ENCODE measurements at places on chromosomes 3 and 15.
A peak's percentile ranks its signal among the peaks of the same experiment; 100 is the strongest.

- DNase-seq: no peak
Measured at GRCh38 chr3:140822401-140823047, 119.1 kb upstream of the SLC25A36 start.

DNA sequence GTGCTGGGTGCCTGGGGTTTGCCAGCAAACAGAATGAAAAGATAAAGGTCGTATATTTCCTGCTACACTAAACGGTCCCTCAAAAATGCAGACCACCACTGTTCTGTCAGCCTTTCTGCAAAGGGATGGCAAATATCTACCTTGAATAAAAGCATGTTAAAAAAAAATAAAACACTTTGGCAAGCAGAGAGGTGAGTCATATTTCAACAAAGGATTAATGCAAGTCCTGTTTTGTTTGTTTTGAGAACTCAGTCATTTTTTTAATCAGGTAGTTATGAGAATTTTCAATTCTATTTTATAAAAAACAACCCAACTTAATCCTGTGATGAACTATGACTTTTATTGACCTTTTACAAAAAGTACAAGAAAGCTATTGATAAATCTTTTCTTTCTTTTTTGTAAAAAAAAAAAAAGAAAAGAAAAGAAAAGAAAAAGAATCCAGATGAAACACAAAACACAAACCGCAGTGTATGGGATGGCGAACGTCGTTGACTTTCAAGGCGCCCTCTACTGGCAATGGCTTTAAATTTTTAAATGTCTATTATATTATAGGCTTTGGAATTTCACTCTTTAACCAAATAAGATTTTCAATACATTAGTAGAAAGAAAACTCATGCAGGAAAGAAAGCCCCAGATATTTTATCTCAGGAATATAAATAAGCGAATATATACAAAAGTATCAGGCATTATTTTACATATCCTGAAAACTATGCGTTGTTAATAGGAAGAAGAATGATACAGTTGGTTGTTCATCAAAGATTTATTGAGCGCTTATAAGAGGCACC lies 87.8 kb downstream of the NCEH1 start:
- DNase-seq: peak; percentile 30

DNA sequence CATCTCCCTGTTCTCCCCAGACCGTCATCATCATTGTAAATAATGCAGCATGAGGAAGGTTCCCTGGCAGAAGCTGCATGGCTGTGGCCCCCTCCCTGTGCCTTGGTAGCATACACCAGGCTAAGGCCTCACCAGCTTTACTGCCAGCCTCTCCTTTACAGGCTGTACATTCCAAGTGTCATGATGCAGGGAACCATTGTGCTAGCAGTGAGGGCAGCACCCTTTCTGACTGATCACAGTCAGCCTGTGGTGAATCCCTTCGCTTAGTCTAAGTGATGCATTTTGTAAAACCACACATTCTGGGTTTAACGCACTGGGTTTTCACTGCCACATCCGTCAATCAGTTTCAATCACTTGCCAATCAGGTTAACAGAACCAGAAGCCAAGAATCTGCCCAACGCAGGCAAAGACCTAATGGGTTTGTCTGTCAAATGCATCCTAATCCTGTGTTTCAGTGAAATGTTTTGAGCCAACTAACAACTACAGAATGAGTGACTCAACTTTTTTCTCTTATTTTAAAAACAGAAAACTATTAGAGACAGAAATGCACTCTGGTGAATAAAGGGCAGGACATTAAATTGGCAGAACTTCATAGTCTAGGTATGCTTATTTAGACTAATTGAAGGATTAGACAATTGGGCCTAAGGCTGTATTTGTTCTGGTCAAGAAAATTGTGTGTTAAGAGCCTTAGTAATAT lies 225.9 kb upstream of the DPH6 start:
- no peak for DNase-seq

DNA sequence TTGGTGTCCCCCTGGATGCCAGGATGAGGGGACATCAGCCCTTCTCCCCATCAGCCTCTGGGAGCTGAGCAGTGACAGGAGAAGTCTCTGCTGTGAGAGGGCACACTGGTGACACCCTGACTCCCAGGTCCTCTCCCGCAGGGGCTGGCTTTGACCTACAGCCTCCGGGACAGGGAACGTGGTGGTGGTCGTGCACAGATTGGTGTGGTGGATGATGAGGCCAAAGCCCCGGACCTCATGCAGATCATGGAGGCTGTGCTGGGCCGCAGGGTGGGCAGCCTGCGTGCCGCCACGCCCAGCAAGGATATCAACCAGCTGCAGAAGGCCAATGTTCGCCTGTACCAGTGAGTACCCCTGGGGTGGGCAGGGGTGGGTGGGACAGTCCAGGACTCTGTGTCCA lies 6.8 kb downstream of the VILL start:
- DNase-seq: no peak

DNA sequence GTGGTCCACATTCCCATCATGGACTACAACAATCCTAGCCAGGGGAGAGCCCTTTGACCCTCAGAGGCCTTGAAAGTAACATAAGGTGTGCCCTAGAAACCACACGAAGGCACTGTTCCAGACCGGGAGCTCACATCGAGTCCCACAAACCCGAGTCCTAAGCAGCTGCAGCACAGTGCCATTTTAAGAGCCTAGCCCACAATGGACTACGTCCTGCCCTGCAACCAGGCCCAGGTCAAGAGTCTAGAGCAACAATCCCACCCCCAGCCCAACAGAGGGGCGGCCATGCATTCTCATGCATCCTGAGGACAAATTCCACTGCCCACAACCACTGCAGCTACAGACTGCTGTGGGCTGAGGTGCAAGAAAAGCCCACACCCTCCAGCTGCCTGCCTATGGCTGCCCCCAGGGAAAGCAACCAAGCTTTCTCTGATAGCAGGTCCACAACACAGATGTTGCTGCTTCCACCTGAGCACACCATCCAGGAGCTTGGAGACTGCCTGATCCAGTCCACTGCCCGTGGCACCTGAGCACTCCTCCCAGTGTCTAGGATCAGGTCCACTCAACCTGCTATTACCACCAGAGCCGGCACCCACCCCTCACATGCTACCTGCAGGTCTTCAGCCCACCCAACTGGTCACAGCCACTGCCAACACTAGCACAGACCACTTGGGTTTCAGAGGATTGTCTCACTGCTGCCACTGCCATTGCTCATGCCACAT lies 56.8 kb downstream of the IGSF11 start:
- DNase-seq: no peak

DNA sequence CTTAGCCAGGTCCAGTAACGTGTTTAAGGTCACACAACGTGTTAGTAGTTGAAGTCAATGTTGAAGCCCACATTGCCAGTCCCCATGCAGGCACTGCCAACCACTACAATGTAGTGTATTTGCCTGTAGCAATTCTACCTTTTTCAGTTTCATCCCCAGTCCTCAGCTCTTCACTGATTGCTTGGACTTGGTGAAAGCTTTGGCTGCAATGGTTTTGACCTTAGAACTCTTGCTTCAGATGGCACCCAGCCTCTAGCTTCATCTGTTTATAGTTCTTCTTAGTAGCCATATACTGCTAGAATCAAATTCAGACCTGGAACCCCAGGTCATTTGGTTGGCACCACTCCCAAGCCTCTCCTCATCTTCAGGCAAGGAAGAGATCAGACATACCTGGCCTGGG lies 345.4 kb upstream of the SEMA6D start:
- no peak for DNase-seq

DNA sequence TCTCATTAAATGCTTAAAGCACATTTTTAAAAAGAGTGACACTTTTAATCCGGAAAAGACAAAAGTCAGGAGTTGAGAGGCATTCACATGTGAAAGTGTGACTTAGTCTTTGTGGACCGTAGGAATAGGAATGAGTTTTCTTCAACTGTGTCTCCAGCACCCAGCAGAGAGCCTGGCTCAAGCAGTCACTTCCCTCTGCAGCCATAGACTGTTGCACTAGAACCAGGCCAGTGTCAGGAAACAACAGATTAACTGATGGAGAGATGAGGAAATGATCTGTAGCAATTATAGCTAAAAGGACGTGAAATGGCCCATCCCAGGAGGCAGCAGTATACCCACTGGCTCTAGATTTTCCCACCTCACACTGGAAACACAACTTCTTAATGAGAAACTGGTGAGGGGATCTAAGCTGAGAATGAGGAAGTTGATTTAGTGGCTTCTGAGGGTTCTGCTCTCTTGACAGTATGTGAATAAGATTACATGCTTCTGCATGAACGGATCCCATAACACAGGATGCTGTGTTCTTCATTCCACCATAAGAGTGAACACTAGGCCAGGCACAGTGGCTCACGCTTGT lies 19.8 kb downstream of the CFAP92 start:
- no peak for DNase-seq

DNA sequence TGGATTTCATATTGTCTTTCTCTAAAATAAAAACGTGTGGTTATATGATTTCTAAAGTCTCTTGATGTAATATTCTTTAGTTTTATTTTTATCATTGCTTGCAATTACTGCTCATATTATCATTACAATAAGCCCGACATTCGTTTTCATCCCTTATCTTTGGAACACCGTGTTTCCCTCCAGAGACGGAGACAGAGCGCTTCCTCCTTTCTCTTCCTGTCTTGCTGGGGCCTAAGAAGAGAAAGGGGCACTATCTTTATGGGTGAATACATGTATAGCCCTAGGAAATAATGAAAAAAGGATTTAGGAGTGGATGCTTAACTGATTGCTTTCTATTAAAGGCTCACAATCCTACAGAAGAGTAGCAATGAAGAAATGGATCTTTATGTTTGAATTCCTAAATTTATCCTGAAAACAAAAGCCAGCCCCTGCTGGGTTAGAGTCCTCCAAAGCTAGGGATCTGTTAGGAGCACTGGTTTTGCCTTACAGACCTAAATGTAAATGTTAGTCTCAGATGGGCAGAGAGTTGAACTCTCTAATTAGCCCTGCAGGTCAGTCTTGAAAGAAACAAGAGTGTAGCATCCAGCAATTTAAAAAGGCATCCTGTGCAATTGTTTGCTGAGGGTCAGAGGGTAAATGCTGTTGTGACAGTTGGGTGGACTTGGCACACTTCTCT lies 145.1 kb downstream of the TP63 start:
- DNase-seq: no peak

- DNase-seq: no peak
Measured at GRCh38 chr15:73748730-73749129, 4.4 kb downstream of the INSYN1 start.

- DNase-seq: no peak
Measured at GRCh38 chr3:18946524-18946923, 201.8 kb upstream of the KCNH8 start.

- DNase-seq: no peak
Measured at GRCh38 chr3:134794323-134794722, 737 bp upstream of the EPHB1 start.

DNA sequence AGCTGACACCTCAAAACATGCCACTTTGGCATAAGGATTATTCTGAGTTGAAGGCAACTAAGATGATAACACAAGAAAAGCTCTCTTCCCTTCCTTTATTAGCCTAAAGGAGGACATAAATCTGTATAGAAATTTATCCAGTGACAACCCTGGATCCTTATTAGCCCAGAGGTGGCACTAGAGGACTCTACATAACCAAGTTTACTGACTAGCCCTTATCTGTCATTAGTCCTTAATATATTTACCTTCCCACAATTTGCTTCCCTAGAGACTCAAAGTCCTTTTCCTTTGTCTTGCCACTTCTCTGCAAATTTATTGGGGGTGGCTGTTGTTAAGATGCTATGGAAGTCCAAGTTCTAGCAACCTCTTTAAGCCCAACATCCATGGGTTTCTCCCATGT lies 26.7 kb downstream of the CEP70 start:
- no peak for DNase-seq

- DNase-seq: no peak
Measured at GRCh38 chr3:149497966-149498670, 23.6 kb downstream of the TM4SF4 start.

DNA sequence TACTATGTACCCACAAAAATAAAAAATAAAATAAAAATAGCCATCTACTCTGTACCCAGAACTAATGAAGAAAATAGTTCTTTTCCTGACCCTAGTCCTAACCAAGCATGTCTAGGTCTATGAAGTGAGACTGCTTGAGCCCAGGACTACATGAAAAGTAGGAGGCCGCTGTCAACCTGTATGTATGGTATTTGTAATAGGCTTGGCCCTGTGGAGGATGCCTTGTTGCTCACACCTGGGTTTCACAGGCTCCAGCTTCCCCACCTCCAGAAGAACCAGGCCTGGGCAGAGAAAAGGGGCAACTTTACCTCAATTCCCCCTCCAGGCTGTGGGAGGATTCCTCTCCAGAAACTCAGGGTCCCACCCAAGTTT lies 6.8 kb upstream of the PKM start:
- no peak for DNase-seq

DNA sequence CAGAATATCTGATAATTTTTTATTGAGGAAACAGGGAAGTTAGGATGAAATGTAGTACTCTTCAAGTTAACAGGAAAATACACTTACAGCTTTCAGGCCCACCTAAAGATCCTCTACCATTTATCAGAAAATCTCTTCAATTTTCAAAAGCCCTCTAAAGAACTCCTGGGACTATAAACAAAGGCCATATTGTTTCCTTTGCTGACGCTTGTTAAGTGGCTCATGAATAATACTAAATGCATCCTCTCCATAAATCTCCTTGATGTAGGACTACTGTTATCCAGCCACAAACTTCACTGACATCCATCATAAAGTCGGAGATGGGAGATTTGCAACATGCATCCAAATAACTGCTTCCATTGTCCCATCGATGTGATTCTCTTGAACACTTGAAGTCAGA lies 326.5 kb downstream of the ZIC1 start:
- DNase-seq: no peak

- DNase-seq: no peak
Measured at GRCh38 chr15:39951561-39951960, 17.6 kb downstream of the EIF2AK4 start.

DNA sequence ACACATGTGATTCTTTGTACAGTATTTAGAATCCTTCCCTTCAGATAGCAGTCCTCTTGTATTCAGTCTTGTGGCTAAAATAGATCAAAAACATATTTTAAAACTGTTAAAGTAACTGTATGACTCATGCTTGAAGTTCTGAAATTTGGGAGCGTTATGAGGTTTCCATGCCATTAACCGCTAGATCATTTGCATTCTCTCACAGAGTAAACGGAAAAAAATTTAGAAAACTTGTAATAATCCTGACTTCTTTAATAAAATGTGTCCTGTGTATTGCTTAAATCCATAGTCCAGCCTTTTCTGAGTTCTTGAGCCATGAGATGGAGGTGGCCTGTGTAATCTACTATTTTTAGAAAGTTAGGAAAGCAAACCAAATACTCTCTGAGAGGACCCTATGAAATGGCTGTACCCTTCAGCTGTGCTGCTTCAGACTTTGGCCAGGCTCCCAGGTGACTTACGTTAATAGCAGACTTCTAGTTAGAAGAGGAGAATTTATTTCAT lies 33.8 kb downstream of the MBNL1 start:
- peak; percentile 72 for DNase-seq

DNA sequence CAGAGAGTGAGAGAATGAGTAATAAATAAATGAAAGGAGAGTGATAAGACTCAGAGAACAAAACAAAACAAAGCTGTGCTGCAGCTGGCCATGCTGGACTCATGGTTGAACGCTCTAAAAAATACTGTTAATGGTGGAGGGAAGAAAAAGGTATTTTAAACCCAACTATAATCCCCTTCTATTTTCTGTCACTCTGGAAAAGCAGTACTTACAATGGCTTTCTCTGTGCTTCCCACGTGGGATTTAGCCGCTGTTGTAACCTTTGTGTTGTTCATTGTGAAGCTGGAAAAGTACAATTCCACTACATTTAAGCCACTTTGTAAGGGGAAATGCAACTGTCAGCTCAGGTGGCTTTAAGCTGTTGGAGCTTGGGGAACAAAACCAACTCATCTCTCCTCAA lies 917.7 kb downstream of the IGSF11 start:
- no peak for DNase-seq
